ENCODE measurements at places on chromosomes 6 and 20.

DNA sequence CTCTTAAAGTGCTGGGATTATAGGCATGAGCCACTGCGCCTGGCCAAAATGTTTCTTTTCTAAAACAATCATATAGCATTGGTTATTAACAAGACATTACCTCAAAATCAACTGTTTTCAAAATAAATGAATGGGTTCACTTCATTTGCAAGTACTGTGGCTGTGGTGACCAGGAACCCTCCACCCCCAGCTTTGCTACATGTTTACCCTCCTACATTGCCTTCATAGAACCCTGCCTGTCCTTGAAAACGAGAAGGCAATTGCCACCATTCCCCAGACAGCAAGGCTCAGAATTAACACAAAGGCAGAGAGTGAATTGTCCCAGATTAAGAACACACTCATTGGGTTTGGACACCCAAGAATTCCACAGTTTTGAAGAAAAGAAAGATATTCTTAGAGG, 116.6 kb upstream of the LGSN start:
- no peak for DNase-seq

- DNase-seq = no peak
These were observed 280.0 kb downstream of the ARHGAP18 start for GRCh38 chr6:129429956-129430355.

DNA sequence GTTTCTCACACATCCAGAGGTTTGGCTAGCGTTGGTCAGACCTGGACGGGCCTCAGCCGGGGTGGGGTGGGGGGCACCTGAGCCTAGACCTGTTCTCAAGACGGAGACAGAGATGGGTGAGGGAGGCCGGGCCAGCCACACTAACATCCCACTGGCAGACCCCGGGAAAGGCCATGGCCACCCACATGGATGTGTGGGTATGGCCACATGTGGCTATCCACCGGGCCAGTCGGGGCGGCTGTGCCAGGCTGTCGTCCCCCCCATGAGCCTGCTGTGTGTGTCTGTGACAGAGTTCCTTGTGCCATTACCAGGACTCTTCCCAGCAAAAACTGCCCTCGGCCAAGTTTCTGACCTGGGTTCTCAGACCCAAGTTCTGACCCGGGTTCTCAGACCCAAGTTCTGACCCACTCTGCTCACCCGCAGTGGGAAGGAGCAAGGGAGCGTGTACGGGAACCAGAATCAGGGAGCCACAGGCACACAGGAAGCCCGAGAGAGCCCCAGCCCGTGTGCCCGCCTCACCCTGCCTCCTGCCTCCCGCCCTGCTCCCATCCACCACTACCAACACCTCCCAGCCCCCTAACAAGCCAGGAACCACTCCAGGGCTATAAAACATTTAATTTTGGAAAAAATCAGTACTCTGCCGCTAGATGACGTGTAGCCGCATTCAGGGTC, 255.5 kb downstream of the TAF4 start:
- no peak for DNase-seq

GRCh38 chr20:20568604-20569205, 143.7 kb downstream of the RALGAPA2 start:
- no peak for DNase-seq

GRCh38 chr6:113647143-113647889, 209.8 kb upstream of the MARCKS start:
- no peak for DNase-seq

GRCh38 chr6:150783813-150784212, 81.7 kb upstream of the MTHFD1L start:
- DNase-seq = no peak

- DNase-seq = no peak
These were observed 83.2 kb upstream of the EYA2 start for GRCh38 chr20:46811224-46812084.

- no peak for DNase-seq
These were observed 28.6 kb downstream of the GPX5 start for GRCh38 chr6:28553986-28554881.

DNA sequence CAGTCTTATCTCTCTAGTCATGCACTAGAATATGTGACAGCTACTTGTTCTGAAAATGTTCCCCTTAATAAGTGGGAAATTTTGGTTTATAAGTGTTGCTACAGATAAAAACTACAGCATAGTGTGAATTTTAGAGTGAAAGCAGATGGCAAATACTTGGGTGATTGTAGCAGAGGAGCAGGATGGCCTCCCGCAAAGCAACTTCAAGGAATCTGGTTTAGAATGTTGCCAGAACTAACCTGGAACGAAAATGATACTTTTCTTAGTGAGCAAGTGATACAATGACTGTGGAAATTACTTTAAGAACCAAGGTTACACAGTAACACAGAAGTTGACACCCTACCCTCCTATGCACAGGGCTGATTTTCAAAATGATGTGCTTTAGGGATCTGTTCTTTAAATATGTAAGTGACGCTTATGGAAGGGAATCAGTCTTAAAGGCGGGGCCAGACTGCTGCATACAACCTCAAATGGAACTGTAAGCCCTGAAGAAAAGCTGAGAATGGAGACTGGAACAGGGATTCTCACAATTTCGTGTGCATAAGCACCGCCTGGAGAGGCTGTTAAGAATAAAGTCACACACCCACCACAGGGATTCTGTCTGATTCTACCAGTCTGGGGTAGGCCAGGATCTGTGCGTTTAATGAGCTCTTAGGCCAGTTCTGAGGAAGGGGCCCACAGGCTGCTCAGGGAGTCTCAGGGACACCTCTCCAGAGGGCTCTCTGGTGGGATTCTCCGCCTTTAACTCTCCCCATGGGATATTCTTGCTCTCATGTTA, 97.9 kb downstream of the FYN start:
- no peak for DNase-seq

GRCh38 chr20:53822534-53822933, 228.9 kb upstream of the ZNF217 start:
- no peak for DNase-seq

- no peak for DNase-seq
These were observed 75.1 kb upstream of the SYNJ2 start for GRCh38 chr6:157906537-157907061.

DNA sequence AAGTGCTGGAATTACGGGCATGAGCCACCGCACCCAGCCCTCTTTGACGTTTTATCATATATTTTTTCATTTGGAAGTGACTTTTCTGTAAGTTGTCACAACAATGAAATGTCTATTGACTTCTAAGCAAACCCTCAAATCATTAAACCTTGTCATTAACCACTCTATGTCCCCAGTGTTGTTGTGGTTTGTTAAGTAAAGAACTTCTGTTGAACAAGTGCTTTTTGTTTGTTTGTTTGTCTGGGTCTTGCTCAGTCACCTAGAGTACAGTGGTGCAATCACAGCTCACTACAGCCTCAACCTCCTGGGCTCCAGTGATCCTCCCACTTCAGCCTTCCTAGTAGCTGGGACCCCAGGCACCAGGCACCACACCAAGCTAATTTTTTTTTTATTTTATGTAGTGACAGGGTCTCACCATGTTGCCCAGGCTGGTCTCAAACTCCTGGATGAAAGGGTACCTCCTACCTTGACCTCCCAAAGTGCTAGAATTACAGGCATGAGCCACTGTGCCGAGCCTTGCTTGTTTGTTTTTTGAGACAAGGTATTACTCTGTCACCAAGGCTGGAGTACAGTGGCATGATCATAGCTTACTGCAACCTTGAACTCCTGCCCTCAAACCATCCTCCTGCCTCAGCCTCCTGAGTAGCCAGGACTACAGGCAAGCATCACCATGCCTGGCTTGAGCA, 57.6 kb upstream of the LOC128125822 start:
- no peak for DNase-seq

DNA sequence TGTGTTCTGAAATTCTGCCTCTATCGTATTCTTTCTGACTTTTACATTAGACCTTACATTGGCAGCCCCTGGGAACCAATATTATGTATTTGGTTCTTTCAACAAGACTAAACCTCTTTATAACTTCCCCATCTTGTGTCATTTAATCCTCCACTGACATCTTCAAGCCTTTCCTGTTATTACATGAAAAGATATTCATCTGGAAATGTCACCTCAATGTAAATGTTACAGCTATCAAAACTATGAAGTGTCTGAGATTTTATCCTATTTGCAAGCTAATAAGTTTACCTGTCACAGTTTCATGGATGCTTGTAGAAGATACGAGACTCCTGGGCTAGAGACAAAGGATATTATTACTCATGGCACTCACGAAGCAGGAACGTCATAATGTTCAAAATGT, 43.9 kb upstream of the NOX3 start:
- no peak for DNase-seq

- no peak for DNase-seq
These were observed 32.1 kb downstream of the KIAA1755 start for GRCh38 chr20:38228436-38228835.

- DNase-seq = no peak
These were observed 8.6 kb downstream of the AARS2 start for GRCh38 chr6:44304282-44305199.

- no peak for DNase-seq
These were observed 22.3 kb upstream of the THEMIS start for GRCh38 chr6:127923135-127923534.

DNA sequence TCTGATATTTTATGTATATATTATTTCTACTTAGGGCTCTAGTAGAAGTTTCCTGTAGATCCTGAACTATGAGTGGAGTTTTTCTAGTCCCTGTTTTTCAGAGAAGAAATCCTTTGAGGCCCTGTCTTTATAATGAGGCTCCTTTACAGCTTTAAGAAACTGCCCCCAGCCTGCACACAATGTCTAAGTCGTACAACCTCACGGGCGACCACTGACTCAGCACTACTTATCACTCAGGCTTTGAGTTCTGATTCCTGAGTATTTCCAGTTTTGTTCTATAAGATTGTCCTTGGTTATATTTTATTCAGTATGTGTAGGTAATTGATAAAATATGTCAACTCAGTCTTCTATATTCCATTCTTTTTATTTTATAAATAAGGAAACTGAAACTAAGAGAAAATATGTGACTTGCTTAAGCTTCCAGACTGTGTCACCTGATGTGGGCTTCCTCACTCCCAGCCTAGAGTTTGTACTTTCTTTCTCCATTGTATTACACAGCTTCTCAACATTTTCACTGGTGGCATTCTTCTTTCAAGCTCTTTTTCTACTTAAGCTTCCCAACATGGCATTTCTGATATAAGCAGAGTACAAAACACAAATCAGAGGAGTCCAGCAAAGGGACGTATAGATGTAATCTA, 167.0 kb downstream of the TBX18 start:
- no peak for DNase-seq

- DNase-seq = no peak
These were observed 77.7 kb downstream of the FLRT3 start for GRCh38 chr20:14259689-14260088.

DNA sequence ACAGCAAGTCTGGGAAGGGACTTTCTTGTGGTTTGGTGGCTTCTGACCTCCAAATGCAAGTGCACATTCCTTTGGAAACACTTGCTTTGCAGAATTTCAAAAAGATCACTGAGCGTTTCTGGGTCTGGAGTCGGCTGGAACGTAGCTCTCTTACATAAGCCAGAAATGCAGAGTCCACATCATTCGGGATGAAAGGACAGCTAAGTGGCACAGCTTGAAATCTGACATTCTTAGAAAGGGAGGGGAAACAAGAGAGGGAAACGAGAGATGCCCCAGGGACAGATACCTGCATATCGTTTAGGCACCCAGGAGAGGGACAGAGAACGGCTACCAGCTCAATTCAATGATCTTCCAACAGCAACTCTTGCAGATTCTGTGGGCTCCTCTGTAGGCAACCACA, 118.7 kb downstream of the NFATC2 start:
- no peak for DNase-seq

DNA sequence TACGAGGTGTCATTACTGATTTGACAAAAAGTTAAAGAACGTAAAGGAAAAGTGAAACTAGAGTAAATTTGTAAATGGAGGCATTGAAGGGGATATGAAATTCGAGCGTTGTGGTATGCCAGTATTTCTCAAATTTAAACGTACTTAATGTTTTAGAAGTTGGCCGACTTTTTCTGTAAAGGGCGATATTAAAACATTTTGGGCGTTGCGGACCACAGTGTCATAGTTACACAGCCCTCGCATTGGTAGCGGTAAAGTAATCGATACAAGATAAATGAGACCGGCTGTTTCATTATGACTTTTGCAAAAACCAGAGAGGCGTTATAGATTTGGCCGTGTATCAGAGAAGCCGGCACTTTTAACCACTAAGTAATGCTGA, 39.6 kb downstream of the OR2B2 start:
- DNase-seq = no peak

DNA sequence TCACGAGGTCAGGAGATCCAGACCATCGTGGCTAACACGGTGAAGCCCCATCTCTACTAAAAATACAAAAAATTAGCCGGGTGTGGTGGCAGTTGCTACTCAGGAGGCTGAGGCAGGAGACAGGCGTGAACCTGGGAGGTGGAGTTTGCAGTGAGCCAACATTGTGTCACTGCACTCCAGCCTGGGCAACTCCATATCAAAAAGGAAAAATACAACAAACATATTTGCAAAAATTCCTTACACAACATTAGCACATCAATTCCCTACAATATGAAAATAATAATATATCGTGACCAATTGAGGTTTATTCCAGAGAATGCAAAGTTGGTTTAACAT, 38.8 kb upstream of the PLEKHG1 start:
- DNase-seq = no peak

DNA sequence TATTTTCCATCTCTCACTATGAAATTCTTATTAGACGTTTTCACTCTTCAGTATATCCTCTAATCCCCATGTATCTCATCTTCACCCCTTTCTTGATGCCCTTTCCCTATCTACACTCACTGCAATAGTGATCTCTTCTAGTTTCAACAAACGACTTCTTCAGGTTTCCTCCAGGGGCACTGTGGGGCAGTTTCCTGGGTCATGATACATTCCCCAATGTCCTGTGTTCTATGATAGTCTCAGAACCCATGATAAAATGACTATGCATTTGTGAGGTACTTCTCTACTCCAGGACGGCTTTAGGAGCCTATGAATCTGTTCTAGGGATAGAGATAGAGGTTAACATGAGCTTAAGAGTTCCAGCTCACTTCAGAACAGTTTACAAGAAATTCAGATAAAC, 183.3 kb downstream of the FOXC1 start:
- no peak for DNase-seq

DNA sequence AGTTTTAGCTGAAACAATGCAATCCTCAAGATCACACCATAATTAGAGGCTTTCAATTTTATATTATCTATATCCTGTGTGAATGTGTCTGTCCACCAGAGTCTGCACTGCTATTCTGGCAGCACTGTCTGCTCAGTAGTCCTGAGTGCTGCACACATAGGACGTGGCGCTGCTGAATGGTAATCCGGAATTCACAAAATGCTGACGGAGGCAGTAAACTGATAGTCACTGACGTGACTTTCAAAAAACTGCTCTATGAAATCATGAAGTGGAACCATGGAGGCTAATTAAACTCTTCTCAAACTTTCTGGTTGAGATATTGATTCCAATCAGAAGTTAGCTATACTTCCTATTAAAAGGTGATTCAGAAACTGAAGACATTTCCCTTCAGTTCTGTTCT, 190.8 kb upstream of the NOX3 start:
- no peak for DNase-seq
